T-cell (primary cell): ENCODE measurements at places on chromosomes 3 and 15.

DNA sequence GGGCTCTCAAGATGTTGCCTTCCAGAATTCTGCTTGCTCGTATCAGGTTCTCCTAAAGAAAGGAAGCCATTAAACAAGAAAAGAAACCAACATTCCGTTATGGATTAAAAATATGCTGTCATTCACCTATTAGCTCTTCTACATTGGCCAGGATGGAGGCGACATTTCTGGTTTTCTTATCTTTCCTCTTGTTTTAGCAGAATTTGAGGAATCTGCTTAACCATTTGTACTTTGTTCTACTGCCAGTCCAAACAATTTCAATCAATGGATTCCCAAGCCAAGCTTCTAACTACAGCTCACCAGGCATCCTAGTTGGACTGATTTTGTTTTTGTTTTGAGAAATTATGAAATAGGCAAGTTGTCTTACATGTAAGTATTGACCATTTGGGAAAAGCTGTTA lies 164.6 kb upstream of the TSC22D2 start:
- no peak for DNase-seq

DNA sequence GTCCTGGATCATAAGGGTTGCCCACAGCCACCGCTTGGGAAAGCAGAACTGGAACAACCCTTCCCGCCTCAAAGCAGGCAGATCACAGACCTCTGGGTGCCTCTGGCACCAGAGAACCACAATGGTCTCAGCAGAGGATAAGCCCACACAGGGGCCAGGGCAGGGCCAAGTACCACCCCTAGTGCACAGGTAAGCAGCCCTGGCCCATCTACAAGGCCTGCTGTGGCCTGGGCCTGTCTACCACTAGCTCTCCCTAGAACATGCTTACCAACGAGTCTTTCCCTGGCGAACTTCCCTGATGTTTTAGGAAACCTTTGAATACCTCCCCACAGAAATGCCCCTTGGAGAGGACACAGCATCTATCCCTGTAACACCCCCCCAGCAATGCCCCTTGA lies 28.3 kb downstream of the TNK2 start:
- no peak for DNase-seq

DNA sequence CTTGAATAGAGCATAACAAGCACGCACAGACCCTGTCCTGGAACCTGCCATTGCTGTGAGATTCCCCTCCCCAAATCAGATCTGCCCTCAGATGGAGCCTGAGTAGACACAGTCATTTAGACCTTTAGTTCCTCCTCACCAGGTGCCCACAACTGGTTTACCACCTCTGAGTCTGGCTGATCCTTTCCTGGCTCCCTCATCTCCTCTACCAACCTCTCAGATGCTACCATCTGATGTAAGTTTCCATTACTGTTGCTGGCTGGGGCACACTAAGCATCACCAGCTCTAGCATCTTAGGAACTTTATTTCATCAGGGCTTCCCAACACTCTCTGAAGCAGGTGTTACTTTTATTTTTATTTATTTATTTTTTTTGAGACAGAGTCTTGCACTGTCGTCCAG lies 288.3 kb downstream of the TLE3 start:
- DNase-seq = no peak

- peak; percentile 27 for DNase-seq
Observed at GRCh38 chr15:69031013-69032001, 16.8 kb downstream of the NOX5 start.

- DNase-seq = no peak
Observed at GRCh38 chr3:32818970-32819511, 1.2 kb downstream of the TRIM71 start.

- DNase-seq = no peak
Observed at GRCh38 chr3:185402561-185402960, 39.6 kb downstream of the MAP3K13 start.

DNA sequence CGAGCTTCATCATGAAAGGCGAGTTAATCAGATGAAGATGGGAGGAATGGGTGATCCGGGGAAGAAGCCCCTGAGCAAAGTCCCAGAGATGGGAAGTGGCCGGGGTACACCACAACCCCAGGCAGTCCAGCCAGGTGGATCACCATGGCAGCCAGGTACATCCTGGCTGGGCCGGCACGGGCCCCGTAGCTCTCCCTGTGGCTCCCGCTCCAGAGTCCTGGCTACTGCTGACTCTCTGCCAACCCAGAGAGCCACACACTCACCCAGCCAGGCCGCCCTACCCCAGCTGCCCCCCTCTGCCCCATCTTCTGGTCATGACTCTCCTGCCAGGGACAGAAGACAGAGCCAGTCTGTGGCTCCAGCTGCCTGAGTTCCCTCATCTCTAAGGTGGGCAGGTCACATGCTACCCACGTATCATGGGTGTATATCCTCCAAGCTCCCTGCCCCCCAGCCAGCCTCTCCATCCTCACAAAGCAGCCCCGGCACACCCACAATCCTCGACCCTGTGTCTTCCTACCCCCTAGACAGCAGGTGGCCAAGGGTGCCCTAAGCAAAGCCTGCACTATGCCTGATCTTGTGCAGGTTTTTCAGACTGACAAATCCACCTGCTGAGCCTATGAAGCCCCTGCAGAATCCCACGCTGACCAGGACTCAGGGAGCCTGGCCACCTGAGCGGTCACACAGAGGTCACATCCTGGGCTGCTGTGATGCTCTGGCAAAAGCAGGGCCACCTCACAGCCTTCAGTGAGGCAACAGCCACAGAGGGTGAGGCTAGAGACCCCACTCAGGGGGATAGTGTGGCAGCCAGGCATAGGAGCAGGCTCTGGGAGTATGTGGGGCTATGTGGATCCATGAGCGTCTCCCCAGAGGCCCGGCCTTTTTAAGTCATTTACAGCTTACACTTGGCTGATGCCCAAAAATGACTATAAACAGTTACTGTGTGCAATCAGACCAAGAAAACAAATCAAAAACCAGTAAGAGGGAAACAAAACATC lies 13.2 kb downstream of the XXYLT1 start:
- no peak for DNase-seq

DNA sequence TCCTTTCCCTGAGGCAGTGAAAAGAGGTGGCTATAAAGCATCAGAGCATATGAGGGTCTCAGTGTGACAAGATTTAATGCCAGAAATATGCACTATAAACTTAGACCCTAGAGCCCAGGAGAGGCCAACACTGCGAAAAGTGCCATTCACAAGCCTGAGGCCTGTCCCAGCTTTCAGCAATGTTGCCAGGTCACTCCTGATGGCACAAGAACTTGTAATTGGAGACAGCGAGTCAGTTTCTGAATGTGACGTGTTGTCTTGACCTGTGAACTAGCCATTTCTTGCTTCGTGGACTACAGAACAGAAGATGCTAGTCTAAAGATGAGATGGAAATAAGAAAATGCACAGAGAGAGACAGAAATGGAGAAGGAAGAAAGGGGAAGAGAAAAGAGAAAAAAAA lies 87.9 kb downstream of the WDR72 start:
- no peak for DNase-seq

GRCh38 chr3:183460081-183461055 lies 31.9 kb upstream of the MCF2L2 start:
- no peak for DNase-seq

DNA sequence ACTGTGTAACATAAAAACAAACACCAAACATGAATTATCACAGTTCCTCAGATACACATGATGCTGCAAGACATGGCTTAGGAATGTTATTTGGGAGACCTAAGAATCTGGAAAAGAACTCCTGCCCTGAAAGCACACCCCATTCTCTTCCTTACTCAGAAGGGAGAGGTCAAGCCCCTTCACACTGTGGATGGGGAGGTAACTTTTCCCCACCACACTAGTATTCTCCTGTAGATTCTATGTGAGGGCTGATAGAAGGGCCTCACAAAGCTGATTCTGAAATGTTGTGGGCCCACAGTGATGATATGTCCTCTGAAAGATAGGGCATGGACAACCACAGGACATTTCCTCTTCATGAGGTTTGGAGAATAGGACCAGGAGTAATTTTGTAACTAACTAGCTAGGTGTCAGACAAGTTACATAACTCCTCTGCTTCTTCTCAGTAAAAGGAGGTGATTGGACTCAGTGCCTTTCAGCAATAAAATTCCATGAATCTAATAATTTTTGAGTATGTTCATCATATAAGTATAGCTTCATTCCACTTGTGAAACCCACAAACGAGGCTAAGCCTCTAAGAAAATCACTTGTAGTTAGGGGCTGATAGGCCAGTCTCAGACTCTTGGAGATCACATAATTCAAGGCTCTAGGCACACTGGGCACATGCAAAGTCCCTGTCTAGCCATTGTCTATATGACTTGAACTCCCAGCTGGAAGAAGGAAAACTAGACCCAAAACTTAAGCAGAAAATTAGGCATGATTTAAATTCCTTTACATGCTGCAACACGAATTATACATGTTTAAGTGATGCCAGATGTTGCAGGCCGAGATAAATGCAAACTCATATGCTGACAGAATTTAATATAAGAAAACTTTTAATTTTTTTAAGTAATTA lies 7.5 kb downstream of the PTX3 start:
- no peak for DNase-seq

DNA sequence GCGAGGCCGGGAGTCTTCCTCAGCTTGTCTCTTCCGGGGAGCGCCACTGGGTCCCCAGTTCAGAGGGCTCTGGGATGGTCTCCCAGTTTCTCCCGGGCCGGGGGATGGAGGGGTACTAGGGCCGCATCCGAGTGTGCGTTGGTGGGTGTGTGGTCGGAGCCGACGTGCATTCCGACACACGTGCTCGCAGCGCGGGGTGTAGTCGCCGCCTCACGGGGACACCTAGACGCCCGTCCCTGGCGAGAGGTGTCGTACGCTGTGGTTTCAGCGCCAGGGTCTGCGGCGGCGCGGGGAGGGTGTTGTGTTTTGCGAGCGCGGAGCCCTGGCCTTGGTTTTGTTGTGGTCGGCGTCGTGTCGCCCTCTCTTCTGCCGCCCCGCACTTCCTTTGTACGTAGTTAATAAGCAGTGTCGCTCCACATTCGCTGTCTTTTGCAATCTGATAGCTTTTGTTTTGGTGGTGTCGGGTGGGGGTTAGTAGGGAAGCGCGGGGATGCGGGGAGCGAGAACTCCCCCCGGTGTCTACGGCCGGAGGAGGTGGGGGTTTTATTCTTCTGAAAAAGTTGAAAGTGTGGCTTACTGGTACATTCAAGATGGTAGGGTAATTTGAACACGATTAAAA lies 2.2 kb downstream of the IGF1R start:
- peak; percentile 64 for DNase-seq

GRCh38 chr15:63172851-63173451 lies 15.7 kb upstream of the RPS27L start:
- DNase-seq = no peak

DNA sequence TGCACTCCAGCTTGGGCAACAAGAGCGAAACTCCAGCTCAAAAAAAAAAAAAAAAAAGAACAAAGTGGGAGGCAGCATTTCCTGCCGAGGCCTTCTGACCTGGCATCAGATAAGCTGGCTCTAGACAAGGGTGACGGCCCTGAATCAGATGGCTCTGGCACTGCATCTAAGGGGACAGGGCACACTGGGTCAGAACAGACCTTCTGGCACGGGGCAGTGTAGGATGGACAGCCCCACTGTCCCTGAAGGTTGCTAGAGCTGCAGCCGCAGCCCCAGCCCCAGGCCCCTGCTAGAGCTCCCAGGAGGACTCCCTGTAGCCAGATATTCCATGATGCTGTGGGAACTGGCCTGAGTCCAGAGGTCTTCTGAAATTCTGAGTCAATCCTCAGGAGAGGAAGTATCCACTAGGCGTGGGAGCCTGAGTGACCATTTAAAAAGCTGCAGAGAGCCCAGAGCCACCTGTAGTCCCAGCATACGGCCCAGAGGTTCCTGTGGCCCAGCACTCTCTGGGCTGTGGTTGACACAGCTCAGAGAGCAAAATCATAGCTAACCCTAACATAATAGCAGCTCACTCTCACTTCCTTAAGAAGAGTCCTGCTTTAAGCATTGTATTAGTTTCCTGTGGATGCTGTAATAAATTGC lies 69.2 kb upstream of the MFGE8 start:
- DNase-seq = no peak

GRCh38 chr15:86988033-86988432 lies 908.4 kb downstream of the AGBL1 start:
- no peak for DNase-seq

DNA sequence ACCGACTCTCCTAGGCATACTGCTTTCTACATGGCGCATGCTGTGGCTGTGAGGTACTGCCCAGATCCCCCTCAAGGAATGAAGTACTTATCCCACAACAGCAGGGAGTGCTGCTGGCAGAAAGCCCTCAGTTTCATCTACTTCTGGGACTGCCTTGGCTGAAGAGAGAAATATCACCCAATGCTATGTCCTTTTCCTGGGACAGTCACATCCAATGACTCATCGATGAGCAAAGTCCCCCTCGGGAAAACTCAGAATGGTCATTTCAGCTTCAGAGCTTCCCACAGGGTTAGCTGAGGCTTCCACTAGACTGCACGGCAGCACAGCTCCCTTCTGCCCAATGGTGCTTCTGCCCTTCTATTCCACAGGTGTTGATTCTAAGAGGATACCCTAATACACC lies 3.6 kb upstream of the NMD3 start:
- DNase-seq = no peak

DNA sequence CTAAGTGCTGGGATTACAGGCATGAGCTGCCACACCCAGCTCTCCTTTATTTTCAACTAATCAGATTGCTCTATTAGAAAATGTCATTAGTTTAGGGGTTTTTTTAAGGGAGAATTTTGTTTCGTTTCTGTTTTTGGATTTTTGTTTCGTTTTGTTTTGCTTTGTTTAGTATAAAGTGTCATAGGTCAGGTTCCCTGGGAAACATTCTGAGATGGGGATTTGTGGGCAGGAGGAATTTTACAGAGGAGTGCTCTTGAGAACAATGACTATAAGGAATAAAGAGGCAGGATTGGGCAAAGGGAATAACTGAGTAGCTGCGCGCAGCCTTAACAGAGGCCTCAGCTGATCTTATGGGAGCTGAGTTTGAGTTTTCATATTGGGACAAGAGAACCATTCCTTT lies 86.8 kb upstream of the NR2F2 start:
- DNase-seq = no peak

- no peak for DNase-seq
Observed at GRCh38 chr15:33490703-33491102, 179.9 kb downstream of the RYR3 start.

GRCh38 chr3:136990826-136991225 lies 33.0 kb downstream of the IL20RB start:
- no peak for DNase-seq

DNA sequence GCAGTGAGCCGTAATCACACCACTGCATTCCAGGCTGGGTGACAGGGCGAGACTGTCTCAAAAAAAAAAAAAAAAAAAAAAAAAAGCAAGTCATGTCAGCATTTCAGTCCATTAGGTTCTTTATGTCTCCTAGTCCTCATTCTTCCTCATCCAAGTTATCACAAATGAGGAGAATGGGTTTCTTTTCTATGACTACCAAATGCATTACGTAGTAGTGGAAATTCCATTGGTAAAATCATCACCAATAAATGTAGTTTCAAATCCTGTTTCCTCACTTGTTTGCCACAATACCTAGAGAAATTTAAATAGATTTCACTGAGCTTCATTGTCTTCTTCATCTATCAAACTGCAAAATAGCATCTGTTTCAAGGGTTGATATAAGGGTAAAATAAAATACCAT lies 317.6 kb upstream of the MME start:
- no peak for DNase-seq

GRCh38 chr3:105527949-105528348 lies 161.2 kb downstream of the ALCAM start:
- DNase-seq = no peak
